Umbilical cord (tissue), 2 donors: ENCODE measurements at places on chromosomes 6 and 20. TPM values are rescaled to one million over a fixed set of nuclear protein-coding genes. Genes with fewer than 3 reads are reported as not detected.
A peak's percentile ranks its signal among the peaks of the same experiment; 100 is the strongest.

DNA sequence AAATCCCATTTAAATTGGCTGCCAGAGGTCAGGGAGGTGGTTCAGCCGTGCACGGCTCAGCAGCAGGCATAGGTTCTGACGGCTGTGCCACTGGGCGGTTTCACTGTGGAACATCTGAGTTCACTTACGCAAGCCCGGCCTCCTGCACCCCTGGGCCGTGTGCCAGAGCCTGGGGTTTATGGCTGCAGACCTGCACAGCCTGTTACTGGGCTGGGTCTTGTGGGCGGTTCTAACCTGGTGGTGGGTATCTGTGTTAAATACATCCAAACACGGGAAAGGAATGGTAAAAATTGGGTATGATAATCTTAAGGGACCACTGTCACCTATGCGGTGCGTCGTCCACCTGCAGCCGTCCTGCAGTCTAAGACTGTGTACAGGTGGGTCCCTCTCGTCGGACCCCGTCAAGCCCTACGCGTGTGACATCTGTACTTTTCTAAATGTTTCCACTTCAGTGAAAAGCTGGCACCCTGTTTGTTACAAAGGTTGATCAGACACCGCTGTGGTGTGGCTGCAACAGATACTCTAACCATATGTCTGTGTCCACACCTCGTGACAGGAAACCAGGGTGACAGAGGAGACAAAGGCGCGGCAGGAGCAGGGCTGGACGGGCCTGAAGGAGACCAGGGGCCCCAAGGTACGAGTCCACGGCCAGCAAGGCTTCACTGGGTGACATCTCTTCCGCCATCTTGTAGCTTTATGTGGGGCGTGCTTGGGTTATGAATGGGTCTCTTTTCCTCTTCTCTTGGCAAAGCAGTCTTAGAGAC, 21.5 kb downstream of the COL9A3 start:
- DNase-seq = no peak

The GPLD1 gene
- not detected for total RNA-seq

DNA sequence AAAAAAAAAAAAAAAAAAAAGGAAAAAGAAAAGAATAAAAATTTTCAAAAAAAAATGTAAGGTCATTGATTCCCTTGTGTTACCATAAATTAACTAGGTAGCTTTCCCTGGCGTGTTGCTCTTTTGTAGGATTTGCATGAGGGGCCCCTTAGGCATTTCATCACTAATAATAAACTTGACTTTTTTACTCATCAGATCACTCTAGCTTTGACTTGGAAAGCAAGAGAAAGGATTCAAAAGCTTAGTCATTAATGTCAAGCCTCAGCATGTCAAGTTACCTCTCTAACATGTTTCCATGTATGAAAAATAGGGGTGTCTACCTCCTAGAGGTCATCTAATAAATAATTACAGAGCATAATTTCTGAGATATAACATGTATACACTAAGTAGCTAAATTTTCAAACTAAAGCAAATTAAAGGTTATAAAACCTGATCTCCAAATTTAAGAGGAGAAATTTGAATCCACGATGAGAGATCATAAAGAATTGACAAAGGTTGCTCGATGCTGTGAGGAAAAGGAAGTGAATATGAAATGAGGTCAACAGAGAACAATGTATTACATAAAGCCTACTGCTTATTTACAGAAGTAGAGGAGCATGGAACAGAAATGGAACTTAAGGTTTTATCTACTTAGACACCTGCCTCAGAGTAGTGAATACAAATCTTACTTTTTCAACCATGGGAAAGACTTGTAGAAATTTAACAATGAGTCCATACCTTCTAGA, 86.8 kb downstream of the ARHGAP18 start:
- no peak for DNase-seq

The CCN5 gene
- total RNA-seq = 7.5 TPM

The CCNC gene
- 100 TPM for total RNA-seq

- DNase-seq = peak; percentile 42
Observed at GRCh38 chr6:161272635-161273273, 1.1 kb downstream of the AGPAT4 start.
